SJSA1 (cell line): ENCODE measurements at places on chromosomes 1 and 21.
A peak's percentile ranks its signal among the peaks of the same experiment; 100 is the strongest.

DNA sequence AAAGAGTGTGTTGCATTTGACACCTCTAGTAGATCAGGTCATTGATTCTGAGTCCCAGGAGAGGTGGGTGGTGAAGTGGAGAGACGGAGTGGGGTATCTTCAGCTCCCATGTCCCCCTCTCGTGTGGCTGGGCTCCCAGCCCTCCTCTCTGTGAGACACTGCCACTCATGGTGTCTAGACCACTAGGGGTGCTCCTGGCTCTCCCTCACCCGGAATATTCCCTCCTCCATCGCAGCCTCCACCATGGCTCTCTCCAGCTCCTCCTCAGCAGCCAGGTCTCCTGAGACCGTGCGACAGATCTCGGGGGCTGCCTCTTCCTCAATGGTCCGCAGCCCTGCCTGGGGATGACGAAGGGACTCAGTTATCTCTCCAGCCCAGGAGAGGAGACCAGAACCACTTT, 20.6 kb upstream of the KIF21B start:
- DNase-seq, result no peak

GRCh38 chr21:41195311-41195710, 27.4 kb downstream of the BACE2 start:
- no peak for DNase-seq

DNA sequence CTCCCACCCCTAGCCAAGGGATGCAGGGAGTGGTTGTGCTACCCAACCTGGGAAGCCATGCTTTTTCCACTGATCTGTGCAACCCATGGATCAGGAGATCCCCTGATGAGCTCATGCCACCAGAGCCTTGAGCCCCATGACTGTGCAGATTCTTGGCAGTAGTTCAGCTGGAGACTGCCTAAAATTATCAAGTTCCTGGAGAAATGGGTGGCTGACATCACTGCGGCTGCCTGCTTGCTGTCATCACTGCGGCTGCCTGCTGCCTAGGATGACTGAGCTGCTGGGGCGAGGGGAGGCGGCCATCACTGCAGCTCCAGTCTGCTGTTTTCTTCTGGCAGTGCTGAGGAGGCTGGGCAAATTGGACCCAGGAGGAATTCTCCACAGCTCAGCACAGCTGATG, 159.2 kb downstream of the AGBL4 start:
- no peak for DNase-seq

GRCh38 chr1:234500269-234500668, 21.3 kb upstream of the TARBP1 start:
- DNase-seq, result no peak

GRCh38 chr1:15465674-15466073, 9.1 kb downstream of the CELA2A start:
- DNase-seq, result no peak

DNA sequence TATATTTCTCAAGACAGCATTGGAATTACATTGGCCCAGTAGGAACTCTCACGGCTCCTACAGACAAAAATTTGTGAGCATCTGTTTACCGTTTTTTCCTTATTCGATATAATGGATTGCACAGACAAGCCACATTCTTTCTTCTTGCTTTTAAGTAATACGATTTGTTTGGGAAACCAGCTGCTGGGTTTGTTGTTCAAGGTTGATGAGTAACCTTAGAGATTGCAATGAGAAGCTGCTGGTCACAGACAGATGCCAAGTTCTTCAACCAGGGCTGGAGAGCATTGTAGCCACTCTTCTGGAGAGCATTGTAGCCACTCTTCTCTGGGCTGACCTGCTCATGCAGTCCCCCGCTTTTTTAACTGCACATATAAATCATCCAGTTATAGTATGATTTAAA, 1.4 kb upstream of the MIA3 start:
- DNase-seq, result peak; percentile 34

DNA sequence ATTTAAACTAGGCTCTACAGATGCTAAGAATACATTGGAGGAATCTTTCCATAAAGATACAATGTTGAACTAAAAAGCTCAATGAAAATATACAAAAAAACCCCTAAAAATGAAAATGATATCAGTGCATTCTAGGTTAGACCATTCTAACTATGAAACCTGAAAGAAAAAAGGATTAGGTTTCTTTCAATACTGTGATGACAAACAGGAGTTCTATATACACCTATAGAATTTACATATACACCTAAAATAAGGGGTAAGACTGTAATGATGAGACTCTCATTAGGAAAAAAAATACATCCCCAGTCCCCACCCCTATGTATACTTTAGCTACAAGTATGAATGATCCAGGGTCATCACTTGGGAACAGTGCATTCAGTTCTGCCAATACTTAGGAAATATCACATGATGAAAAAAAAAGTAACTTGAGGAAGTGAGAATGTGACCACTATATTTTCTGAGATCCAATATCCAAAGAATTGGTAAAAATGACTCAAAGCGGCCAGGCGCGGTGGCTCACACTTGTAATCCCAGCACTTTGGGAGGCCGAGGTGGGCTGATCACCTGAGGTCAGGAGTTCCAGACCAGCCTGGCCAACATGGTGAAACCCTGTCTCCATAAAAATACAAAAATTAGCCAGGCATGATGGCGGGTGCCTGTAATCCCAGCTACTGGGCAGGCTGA, 26.3 kb downstream of the SELENOF start:
- no peak for DNase-seq

DNA sequence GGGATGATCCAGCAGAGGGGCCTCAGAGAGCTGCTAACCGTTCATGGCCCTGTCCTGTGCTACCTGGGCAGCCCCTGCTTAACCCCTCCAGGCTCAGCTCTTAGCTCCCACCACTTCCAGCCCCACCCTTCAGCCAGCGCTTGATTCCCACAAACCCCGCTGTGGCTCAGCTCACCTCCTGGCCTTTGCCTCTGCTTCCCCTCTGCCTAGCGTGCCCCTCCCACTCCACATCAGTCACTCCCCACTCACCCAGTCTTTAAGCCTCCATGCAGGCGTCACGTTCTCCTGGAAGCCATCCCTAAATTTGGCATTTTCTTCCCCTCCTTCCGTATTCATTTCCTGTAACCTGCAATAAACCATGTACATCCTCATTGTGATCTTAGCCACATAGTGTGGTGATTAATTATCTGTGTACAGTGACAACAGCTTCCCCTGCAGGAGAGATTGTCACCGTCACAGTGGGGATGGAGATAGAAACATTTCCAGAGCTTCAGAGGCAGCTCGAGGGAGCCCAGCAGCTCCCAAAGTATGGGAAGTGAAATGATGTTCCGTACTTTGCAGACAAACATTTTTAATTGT, 65.5 kb downstream of the EPHB2 start:
- no peak for DNase-seq

DNA sequence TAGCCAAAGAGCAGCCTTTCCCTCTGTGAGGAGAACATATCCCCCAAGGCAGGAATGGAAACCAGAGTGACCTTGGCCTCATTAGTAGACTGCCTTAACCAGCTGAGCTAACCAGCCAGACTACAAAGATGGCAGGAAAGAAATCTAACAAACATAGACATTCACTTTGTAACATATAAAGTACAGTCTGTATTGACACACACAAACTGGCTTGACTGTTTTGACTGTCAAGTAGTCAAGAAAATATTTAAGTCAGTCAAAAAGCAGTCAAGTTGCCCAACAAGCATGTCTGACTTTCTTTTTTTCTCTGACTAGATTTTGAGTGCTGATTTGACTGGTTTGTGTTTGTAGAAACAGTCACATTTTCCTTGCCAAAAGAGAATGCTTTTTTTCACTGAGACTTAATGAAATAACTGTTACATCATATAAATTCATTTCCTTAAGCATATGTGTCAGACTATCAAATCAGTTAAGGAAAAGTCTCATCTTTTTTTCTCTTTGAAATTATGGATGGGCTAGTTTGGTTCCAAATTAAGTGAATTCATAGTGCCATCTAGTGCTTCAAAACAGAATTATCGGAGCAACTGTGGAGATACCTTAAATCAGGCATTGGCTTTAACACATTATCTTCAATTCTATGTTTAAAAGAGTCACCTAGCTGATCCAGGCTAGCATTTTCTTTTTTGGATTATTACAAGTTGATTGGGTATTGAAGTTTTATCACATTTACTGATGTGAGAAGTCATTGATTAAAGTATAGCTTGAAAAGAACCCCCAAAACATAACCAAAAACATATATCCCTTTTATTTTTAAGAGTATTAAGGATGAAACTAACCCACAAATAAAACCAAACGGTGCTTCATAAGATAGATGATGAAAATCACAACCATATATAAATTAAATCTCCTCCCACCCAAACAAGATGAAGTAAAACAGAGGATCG, 75.0 kb downstream of the ATP6V1G3 start:
- DNase-seq, result peak; percentile 44

GRCh38 chr1:104825401-104825800, 1075.7 kb downstream of the AMY1C start:
- no peak for DNase-seq

- no peak for DNase-seq
Observed at GRCh38 chr1:25560788-25561187, 17.4 kb downstream of the LDLRAP1 start.

DNA sequence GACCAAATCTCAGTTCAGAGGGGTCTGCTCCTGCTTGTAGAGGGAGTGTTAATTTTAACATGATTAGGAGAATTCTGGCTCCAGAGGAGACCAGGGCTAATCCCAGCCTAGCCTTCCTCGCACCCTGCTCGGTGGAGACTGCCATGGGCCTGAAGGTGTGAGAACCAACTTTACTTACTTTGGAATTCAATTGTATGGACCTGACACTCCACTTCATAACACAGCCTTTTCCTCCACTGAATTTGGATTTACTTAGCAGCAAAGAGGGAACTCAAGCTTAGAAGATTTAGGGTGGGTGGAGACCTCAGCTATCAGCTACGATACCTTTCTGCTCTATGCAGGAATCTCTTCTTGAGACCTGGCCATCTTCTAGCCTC, 11.5 kb downstream of the PLXNA2 start:
- DNase-seq, result no peak

DNA sequence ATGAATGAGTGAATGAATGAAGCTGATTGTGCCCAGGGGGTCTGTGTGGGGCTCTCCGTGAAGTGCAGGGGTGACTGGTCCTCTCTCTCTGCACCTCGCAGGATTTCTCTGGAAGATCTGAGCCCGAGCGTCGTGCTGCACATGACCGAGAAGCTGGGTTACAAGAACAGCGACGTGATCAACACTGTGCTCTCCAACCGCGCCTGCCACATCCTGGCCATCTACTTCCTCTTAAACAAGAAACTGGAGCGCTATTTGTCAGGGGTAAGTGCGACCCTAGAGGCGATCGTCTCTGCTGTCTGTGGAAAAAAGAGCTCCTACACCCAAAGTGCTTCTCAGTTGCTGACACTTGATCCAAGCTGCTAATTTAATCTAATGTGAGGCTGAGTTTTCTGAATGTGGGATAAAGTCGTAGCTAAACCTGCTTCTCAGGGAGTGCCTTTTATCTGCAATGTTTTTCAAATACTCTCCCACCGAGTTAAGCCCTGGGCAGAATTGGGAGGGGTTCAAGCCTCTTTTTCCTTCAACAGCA, 101.7 kb downstream of the HUNK start:
- DNase-seq, result no peak

DNA sequence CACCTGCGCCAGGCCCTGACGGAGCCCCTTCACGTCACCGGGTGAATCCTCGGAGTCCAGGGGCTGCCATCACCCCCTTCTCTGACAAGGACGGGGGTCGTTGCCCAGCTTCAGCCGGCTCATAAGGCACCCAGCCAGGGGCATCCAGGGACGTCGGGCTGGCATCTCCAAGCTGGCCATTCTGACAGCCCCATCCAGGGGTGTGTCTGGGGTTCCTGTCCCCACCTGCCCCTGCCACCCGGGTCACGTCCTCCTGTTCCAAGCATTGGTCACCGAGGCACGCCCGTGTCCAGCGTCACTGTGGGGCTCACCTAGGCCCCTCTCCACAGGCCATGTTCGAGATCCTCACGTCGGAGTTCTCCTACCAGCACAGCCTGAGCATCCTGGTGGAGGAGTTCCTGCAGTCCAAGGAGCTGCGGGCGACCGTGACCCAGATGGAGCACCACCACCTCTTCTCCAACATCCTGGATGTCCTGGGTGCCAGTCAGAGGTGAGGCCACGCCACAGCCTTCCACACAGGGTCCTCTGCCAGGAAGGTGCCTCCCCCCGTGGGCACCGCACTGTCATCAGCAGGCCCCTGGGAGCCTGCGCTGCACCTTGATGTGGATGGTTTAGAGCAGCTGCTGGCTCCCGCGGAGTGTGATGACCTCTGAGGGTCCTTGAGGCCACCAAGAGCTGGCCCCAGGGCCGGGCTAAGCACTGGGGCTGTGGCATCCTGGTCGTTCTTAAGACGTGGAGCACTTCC, 14.8 kb downstream of the ARHGEF16 start:
- no peak for DNase-seq
